ENCODE measurements at places on chromosomes 6 and 20. TPM values are rescaled to one million over a fixed set of nuclear protein-coding genes. Genes with fewer than 3 reads are reported as not detected.

Gene RAB44
- 0.21 TPM for total RNA-seq

Gene ADGRG6
- total RNA-seq: 0.25 TPM

Gene BHLHE23
- total RNA-seq: not detected

Gene KHDC1
- total RNA-seq: 3.1 TPM

GRCh38 chr20:37977786-37978185 lies 55.5 kb downstream of the TTI1 start:
- peak overlapping the region; percentile 10 for H3K4me3 ChIP-seq
- no peaks in the 10 kb centered on the region for H3K27me3 ChIP-seq
- no peak overlapping the region for H3K27ac ChIP-seq

DNA sequence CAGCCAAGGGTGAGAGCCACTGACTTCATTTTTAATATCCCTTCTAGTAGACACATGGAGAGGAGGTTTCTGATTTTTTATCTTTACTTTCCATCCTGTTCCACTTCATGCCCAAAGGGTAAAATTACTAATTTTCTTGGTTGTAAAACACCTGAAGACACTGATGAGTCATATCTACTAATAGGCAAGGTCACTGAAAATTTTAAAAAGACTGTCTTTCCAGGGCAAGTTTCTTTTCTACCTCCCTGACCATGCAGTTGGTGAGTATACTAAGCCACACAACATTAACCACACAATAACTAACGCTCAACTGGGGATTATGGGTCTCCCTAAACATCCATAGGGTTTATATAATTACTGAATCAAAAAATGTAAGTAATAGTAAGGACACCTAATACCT lies 109.6 kb downstream of the KIF6 start:
- DNase-seq: no peak
- H3K4me3 ChIP-seq: no peak overlapping the region
- no peak overlapping the region for H3K27ac ChIP-seq
- no peaks in the 10 kb centered on the region for H3K36me3 ChIP-seq
- no peaks in the 10 kb centered on the region for H3K4me1 ChIP-seq

- H3K36me3 ChIP-seq: no peaks in the 10 kb centered on the region
- H3K4me3 ChIP-seq: no peak overlapping the region
- DNase-seq: no peak
- peaks cover 7% of the 10 kb centered on the region for H3K27me3 ChIP-seq
Measured at GRCh38 chr6:114080891-114081510, 110.1 kb upstream of the HDAC2 start.

- H3K4me3 ChIP-seq: no peak overlapping the region
- H3K36me3 ChIP-seq: peaks cover 8% of the 10 kb centered on the region
- H3K27me3 ChIP-seq: no peaks in the 10 kb centered on the region
- H3K4me1 ChIP-seq: peaks cover 24% of the 10 kb centered on the region
- no peak for DNase-seq
Measured at GRCh38 chr20:3041854-3042409, 1.5 kb upstream of the GNRH2 start.

DNA sequence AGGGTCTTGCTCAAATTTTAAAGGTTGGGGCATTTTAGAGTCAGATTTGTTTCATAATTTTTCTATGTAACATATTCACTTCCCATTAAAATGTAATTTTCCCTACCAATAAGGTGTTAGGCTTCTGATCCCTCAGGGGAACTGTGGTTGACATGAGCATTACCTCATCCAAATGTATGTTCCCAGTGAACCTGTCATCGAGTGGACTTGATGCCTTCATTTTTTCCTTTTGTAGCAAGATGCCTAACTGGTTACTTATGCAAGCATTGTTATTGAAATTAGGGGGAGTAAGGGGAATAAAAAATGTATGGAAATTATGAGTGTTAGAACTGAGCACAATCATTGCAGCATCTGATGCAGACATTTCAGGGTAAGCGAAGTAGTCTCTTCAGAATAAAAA lies 360.5 kb downstream of the BCKDHB start:
- H3K27me3 ChIP-seq: no peaks in the 10 kb centered on the region
- H3K27ac ChIP-seq: no peak overlapping the region
- H3K4me3 ChIP-seq: no peak overlapping the region
- no peak for DNase-seq

GRCh38 chr6:41298785-41299502 lies 12.5 kb upstream of the TREM1 start:
- peak overlapping the region; percentile 1 for H3K4me3 ChIP-seq
- DNase-seq: no peak
- H3K36me3 ChIP-seq: no peaks in the 10 kb centered on the region
- H3K27me3 ChIP-seq: no peaks in the 10 kb centered on the region
- peaks cover 13% of the 10 kb centered on the region for H3K4me1 ChIP-seq

GRCh38 chr6:22828179-22829062 lies 259.1 kb downstream of the HDGFL1 start:
- no peak overlapping the region for H3K4me3 ChIP-seq
- H3K27me3 ChIP-seq: no peaks in the 10 kb centered on the region
- no peak for DNase-seq
- no peak overlapping the region for H3K27ac ChIP-seq

DNA sequence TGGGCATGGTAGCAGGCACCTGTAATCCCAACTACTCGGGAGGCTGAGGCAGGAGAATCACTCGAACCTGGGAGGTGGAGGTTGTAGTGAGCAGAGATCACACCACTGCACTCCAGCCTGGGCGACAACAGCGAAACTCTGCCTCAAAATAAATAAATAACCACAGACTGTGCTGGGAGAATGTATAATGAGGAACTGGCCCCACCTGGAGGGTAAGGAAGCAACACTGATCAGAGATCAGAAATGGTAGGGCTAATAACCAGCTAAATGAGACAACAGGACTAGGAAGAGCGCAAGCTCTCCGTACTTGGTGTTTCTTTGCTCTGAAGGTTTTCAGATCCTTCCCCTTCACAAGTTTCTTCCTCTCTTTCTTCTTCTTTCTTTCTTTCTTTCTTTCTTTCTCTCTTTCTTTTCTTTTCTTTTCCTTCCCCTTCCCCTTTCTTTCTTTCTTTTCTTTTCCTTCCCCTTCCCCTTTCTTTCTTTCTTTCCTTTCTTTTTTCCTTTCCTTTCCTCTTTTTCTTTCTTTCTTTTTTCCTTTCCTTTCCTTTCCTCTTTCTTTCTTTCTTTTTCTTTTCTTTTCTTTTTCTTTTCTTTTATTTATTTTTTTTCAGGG lies 14.6 kb downstream of the CCM2L start:
- peaks cover 75% of the 10 kb centered on the region for H3K27me3 ChIP-seq
- H3K27ac ChIP-seq: no peak overlapping the region
- H3K36me3 ChIP-seq: peaks cover 6% of the 10 kb centered on the region
- DNase-seq: no peak
- no peak overlapping the region for H3K4me3 ChIP-seq
- H3K4me1 ChIP-seq: peaks cover 7% of the 10 kb centered on the region

DNA sequence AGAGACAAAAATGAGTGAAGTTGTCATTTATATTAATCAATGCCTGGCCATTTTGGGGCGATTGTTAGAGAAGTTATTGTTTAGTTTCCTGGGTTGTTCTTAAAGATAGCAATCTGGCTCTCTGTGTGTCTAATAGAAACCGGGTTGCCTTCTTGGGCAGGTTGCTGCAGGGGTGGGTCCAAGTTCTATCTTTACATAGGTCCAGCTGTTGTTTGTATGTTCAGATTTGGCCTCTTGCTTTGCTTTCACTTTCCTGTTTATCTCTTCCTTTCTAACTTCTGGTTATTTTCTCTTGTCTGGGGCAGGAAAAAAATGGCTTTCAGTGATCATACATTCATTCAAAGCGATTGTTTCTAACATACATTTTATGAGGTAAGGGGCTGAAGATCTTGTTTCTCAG lies 128.4 kb upstream of the NOX3 start:
- H3K36me3 ChIP-seq: no peaks in the 10 kb centered on the region
- no peak overlapping the region for H3K4me3 ChIP-seq
- H3K27ac ChIP-seq: no peak overlapping the region
- H3K4me1 ChIP-seq: peaks cover 3% of the 10 kb centered on the region

DNA sequence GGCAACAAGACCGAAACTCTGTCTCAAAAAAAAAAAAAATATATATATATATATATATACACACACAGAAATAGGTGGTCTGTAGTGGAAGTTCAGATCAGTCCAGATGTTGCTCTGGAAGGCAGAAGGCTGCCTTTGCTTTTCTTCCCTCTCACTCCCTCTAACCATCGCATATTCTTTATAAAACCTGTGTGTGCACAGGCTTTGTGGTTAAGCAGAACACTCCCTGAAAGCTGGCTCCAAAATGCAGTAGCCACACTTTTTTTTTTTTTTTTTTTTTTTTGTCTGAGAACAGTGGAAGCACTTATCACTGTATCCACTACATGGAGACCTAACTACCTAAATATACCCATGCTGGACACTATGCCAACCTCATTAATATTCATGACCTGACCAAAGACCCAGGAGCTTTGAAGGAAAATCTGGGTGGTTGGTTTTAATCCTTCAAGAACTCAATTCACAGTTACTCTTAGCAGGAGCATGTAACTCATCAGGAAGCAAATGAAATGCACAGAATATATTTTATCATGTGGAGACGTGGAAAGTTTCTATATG lies 20.0 kb upstream of the GFOD1 start:
- peaks cover 2% of the 10 kb centered on the region for H3K36me3 ChIP-seq
- peaks cover 20% of the 10 kb centered on the region for H3K27me3 ChIP-seq
- H3K27ac ChIP-seq: no peak overlapping the region
- H3K4me3 ChIP-seq: no peak overlapping the region
- peaks cover 5% of the 10 kb centered on the region for H3K4me1 ChIP-seq
- DNase-seq: no peak
